Transverse colon (tissue), 4 donors: ENCODE measurements at places on chromosomes 5 and 9. TPM values are rescaled to one million over a fixed set of nuclear protein-coding genes. Genes with fewer than 3 reads are reported as not detected.

DNA sequence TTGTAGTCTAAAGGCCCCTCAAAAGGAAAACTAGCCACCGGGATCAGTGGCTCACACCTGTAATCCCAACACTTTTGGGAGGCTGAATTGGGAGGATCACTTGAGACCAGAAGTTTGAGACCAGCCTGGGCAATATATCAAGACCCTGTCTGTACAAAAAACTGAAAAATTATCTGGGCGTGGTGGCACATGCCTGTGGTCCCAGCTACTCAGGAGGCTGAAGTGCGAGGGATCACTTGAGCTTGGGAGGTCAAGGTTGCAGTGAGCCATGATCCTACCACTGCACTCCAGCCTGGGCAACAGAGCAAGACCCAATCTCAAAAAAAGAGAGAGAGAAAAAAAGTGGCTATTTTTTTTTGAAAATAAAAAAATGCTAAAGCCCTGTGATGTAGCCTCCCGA, 55.2 kb downstream of the FBXW11 start:
- peaks cover 8% of the 10 kb centered on the region for H3K4me1 ChIP-seq
- no peak overlapping the region for H3K27ac ChIP-seq
- DNase-seq: no peak
- H3K27me3 ChIP-seq: no peaks in the 10 kb centered on the region
- no peaks in the 10 kb centered on the region for H3K36me3 ChIP-seq

The PTGDS gene
- total RNA-seq: 6.8 TPM

The AKNA gene
- total RNA-seq: 34.8 TPM

The IL5 gene
- not detected for total RNA-seq

DNA sequence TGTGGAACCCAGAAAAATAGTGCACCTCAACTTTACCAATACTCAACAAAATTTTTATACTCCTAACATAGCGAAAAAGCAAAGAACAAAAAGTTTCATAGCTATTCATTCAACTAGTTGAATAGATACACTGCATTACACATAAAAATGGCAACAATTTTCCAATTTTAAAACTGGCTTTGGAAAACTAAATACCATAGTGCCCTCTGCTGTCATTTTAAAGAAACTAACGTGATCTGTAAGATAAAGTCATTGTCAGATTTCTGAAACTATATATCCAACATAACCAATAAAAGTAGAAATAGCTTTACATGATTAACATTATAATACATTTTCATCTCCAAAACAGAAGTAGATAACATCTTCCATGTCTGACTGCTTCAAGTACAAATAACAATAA, 31.6 kb downstream of the DTWD2 start:
- H3K4me1 ChIP-seq: no peaks in the 10 kb centered on the region
- no peak for DNase-seq
- no peak overlapping the region for H3K27ac ChIP-seq
- no peak overlapping the region for H3K4me3 ChIP-seq

GRCh38 chr5:43514471-43514815, 505 bp downstream of the C5orf34 start:
- no peaks in the 10 kb centered on the region for H3K36me3 ChIP-seq
- DNase-seq: no peak
- peak overlapping the region; percentile 31 for H3K4me3 ChIP-seq
- H3K27me3 ChIP-seq: no peaks in the 10 kb centered on the region
- H3K27ac ChIP-seq: peak overlapping the region; percentile 85
- H3K4me1 ChIP-seq: peaks cover 24% of the 10 kb centered on the region

DNA sequence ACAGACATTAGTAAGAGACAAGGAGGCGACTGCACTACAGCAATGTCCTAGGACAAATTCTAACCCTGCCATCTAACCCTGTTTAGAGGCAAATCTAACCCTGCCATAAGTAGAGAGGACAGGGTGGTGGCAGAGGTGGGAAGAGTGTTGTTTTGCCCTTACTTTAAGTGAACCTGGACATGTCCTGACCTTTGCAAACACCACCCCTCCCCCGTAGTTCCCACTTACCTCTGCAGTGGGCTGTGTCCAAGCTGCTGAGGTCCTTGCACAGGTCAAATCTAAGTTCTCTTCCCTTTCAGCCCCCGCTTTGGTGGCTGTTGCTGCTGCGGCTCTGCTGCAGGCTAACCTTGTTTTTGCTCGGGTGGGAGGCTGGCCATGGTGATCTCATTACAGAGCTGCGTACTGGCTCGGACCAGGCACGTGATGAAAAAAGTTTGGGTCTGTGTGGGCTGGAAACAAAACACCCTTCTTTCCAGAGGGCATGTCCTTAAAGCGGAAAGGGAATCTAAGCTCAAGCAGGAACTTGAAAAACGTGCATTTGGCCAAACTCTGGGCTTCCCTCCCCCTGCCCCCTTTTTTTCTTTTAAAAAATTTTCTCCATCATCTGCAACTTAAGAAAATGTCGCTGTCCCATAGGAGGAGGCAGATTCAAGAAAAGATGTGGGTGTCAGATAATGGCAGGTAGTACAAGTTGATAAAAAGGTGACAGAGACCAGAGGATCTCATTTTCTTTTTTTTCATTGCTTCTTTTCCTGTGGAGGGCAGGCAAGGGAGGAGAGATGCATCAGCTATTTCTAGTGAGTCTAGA, at the start of gene FAXDC2:
FAXDC2 (minus strand) TSS at position 349 of the 808 bp plus-strand sequence. CDS start 12,425 bp downstream, outside the sequence.
- H3K36me3 ChIP-seq: no peaks in the 10 kb centered on the region
- H3K27me3 ChIP-seq: no peaks in the 10 kb centered on the region
- H3K27ac ChIP-seq: peak within 1 kb of the TSS; percentile 84
- peak within 1 kb of the TSS; percentile 29 for H3K4me3 ChIP-seq
